ENCODE measurements at places on chromosomes 16 and 17.

DNA sequence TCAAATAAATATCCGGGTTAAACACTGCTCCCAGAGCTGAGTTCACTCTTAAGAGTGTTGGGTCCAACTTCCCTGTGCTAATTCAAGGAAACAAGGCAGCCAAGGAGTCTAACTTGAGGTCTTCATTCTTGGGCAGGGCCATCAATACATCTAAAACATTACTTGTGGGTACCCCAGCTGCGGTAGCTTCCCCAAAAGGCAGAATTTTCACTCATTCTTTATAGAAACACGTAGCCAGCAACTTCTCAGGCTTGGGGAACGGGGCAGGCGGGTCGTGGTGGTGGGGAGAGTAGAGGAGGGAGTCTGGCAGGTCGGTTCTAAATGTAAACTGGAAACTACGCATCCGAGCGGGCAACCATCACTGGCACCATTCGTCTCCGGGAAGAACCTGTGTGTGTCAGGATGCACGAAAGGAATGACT, 666 bp upstream of the METTL9 start:
- no peak for DNase-seq

GRCh38 chr16:22077700-22078313, 14.5 kb upstream of the VWA3A start:
- peak; percentile 77 for DNase-seq

DNA sequence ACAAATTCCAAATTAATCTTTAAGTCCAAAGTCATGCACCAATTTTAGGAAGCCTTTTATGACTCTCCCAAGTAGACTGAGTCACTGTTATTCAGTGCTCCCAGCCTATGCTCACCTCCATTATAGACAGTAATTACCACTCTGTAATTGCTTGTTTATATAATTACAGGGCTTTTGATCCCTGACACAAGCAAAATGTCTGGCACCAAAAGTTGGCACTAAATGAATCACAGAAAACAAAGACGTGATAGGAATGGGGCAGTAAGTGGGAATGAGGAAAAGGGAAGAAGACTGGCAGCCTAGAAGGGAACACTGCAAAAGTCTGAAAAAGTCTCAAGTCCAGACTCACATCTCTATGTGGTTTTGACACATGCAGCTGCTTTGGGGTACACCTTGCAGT, 94.1 kb downstream of the SLC39A11 start:
- no peak for DNase-seq

GRCh38 chr16:54488729-54489128, 202.1 kb upstream of the IRX3 start:
- no peak for DNase-seq
